NCI-H2171 (cell line): ENCODE measurements at places on chromosomes 16 and 17.

DNA sequence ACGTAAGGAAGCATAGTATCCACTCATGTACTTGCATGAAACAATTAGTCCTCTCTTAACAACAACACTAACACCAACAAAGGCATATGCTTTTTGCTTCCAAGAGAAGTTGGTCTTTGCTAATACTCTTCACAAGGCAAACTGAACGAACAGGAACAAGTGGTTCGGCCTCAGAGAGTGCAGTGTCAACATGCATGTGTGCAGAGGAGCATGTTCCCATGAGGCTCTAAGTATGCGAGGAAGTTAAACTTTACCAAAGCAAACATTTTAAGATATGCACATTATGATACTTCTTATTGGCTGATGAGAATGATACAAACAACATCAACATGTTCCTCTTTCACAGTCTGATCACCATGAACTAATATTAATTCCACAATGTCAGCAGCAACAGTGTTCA is 285.3 kb upstream of the IRX5 start:
- no peak for DNase-seq

DNA sequence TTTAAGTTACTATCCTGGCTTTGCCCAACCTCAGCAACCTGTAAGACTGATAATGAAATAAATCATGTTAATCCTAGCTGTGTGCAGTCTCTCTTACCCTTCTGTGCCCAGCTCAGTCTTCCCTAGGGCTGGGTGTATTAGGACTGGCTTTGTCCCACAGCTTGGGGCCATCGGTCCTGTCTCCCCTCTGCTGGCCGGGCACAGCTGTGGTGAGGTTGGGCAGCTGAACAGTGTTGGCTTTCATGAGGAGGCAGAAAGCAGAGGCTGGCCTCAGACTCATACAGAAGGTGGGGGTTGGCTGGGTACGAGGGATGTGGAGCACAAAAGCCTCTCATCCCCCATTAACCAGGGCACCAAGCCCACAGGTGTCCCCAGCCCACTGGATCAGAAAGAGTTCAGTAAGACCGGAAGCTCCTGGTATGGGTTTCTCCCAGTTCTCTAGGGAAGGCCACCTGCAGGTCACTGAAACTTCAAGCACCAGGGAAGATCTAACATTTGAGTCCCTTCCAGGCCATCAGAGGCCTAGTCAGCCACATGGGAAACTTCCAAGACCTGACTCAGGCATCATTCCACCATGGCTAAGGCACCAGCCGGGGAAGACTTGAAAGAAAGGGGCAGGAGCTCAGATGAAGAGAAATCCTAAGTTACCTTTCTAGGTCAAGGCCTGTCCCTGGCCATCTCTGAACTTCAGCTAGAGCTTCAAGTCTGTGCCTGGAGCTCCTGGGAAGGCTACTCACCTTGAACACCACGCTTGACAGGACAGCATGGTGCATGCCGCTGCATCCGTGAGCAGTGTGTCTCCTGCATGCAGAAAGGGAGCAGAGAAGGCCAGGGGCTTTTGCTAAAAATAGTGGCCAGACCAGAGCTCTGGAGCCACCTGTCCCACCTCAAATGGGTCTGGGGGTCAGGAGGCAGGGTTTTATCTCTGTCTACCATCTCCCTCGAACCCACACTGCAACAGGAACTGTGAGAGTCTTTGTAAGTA is 8.8 kb downstream of the CNP start:
- no peak for DNase-seq

DNA sequence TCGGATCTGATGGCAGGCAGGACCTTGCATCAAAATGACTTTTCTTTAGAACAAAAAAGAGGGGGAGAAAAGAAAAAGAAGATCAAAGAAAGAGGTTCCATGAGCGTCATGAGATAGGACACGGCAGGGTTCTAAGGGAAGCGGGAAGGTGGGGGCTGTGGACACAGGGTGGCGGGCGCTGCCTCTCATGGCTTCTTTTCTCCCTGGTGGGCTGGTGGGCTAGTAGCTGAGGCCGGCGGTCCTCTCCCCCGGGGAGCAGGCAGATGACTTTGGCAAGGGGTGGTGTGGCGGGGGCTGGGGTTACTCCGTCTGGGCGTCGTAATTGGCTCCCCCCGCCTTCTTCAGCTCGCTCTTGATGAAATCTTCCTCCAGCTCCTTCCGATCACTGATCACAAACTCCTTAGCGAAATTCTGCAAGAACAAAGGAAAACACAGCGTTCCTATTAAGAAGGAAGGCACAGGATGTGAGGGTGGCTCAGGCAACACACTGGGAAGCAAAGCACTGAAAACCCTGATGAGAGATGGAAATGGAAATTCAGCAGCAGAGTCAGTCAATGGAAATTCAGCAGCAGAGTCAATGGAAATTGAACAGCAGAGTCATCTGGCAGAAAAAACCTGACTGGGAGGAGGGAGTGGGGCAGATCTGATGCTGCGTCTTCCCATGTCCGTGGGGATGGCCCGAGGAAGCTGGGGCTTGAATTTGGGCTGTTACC is 51.2 kb downstream of the COTL1 start:
- DNase-seq = no peak

GRCh38 chr17:6455321-6455705 is 11.1 kb downstream of the PIMREG start:
- DNase-seq = no peak

- no peak for DNase-seq
These were observed 21.7 kb downstream of the USP36 start for GRCh38 chr17:78818932-78819331.

- DNase-seq = peak; percentile 12
These were observed 46.0 kb upstream of the ERCC4 start for GRCh38 chr16:13873835-13874438.

DNA sequence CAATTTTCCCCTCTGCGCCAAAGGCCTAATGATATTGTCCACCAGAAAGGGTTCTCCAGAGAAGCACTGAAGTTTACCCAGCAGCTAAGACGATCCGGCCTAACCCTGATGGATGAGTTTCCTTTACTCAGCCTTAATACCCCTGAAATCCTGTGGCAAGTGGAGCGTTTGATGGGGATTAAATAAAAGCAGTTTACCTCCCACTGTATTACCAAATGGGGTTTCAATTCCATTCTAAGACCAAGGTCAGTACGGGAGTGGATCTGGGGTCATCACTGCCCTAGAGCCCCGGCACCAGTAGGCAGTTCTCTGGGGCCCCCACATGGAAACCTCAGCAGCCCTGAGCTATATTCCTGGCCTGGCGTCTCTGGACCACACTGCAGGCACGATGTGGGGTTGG is 97.1 kb upstream of the NOL11 start:
- DNase-seq = no peak

- no peak for DNase-seq
These were observed 80.8 kb upstream of the RNU2-1 start for GRCh38 chr17:43314611-43315011.

DNA sequence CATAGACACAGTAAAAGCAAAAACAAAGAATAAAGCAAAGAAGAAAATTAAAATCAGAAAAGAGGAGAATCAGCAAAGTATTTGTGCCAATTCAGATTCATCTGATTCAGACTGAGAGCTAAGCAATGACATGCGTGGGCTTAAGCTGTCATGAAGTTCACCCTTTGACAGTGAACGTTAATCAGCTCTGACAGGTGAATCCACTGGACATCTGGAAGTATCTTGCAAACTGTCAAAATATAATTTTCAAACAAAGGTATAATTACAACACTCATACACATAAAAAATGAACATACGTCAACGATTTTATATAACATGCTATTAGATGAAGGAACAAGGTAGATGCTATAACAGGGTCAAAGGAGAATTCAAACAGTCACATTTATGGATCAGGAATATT is 596.3 kb upstream of the SALL1 start:
- no peak for DNase-seq

DNA sequence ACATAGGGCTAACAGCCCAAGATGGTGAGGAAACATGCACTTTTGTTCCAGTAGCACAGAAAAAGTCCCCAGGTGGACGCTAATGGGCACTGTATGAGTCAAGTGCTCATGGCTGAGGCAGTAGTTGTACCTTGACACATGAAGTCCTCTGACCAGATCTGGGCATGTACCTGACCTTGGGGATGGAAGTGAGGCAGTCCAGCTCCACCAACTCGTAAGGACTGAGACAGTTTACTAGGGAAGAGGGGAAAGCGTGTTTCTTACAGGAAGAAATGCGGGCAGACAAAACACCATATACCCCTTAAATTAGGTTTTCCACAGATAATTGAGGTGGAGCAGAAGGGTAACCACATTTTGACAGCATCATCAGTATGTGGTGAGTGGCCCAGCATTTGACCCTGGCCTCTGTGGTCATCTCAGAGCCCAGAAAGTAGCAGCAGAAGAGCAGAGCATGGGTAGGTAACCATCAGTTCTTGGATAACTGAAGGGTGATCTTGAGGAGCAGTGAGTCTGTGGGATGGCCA is 32.4 kb upstream of the METTL9 start:
- no peak for DNase-seq
